Naive thymus-derived CD4-positive, alpha-beta T cell (primary cell): ENCODE measurements at places on chromosomes 3 and 15.

DNA sequence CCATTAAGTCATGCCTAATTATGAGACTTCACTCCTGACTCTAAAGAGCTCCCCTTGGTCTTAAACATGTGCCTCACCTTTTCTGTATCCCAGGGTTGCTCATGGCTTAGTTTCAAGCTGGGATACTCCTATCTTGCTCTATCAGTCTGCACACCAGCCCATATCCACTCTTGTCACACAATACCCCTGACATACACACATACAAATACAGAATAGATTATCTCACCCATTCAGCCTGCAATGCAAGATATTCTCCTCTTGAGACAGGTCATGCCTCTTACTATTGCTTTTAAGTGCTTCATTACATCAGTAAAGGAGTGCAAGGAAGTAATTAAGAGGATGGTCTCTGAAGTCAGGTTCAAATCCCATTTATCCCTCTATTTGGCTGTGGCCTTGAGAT is 587.3 kb downstream of the IGSF11 start:
- no peak overlapping the region for H3K27ac ChIP-seq
- no peaks in the 10 kb centered on the region for H3K36me3 ChIP-seq
- H3K4me3 ChIP-seq, result no peak overlapping the region
- H3K4me1 ChIP-seq, result no peaks in the 10 kb centered on the region

GRCh38 chr15:69539345-69539744 is 86.7 kb downstream of the RPLP1 start:
- H3K4me3 ChIP-seq, result no peak overlapping the region
- H3K27ac ChIP-seq, result no peak overlapping the region
- H3K4me1 ChIP-seq, result no peaks in the 10 kb centered on the region
- no peaks in the 10 kb centered on the region for H3K36me3 ChIP-seq
- no peaks in the 10 kb centered on the region for H3K27me3 ChIP-seq

GRCh38 chr3:152348436-152349177 is 79.9 kb downstream of the MBNL1 start:
- H3K4me3 ChIP-seq, result no peak overlapping the region
- peaks cover 31% of the 10 kb centered on the region for H3K4me1 ChIP-seq
- no peaks in the 10 kb centered on the region for H3K27me3 ChIP-seq
- H3K36me3 ChIP-seq, result peaks cover 4% of the 10 kb centered on the region
- no peak for DNase-seq

DNA sequence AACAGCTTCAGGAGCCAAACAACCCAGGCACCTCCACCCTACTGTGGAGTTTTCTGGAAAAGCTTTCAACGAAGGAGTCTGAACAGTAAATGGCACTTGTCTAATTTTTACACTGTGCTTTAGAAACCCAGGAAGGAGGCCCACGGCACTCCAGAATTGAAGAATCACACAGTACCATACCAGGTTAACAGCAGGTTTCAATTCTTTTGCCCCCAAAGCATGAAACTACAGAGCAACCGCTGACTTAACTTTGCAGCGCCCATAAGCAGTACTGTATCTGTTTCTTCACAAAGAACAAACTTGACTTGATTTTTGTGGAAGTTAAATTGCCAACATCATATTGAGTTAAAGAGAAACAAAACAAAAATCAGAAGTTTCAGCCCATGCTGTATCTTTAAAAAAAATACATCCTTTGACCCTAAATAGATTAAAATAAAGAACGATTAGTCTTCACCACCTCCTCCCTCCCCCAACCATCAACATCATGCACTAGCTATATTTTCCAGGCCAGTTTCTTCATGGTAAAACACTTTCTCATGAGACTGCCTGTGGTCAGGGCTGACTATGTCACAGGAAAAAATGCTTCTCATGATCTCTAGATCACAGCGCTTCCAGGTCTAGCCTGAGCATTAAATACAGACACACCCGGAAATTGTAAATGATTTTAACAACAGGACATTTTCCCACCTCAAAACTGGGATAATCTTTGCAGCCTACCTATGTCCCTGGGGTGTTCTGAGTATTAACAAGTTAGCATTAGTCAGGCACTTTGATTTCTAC is 456.3 kb downstream of the FOXP1 start:
- H3K27me3 ChIP-seq, result no peaks in the 10 kb centered on the region
- H3K27ac ChIP-seq, result peak overlapping the region; percentile 89
- no peaks in the 10 kb centered on the region for H3K36me3 ChIP-seq
- H3K4me3 ChIP-seq, result peak overlapping the region; percentile 71
- DNase-seq, result peak; percentile 33

DNA sequence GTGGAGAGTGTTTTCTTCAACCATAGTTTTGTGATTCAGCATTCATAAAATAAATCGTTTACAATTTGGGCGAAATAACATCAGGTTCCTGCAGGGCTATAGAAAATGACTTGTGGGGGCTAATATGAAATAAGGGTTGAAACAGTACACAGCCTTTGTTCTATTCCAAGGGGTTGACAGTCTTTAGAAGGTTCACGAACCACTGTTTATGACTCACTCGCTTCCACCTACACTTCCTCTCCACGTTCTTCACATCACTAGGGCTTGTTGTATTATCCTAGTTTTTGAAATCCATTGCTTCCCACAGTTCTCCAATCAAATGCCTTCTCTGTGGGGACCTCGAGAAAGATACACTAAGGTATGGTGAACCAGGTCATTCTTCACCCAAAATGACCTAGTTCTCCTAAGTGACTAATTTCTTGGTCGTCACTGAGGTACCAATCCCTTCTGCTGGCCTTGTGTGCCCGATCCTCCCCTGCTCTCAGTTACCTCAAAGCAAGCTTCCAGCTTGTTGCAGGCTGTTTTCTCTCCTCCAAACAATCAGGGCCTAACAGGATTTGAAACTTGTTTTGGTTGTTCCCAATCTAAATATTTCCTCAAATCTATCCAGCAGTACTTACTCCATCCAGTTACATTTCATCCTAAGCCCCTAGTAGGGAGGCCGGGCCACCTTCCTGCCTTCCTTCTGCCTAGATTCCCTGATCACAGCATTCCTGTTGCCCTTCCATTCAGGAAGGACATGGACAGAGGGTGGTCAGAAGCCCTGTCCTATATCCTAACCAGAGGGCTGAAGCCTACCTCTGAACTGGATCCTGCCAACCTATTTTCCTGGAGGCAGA is 23.1 kb upstream of the TBL1XR1 start:
- no peaks in the 10 kb centered on the region for H3K27me3 ChIP-seq
- H3K4me3 ChIP-seq, result no peak overlapping the region
- no peaks in the 10 kb centered on the region for H3K36me3 ChIP-seq
- H3K27ac ChIP-seq, result no peak overlapping the region
- H3K4me1 ChIP-seq, result peaks cover 20% of the 10 kb centered on the region
- DNase-seq, result no peak

- no peaks in the 10 kb centered on the region for H3K27me3 ChIP-seq
- no peaks in the 10 kb centered on the region for H3K4me1 ChIP-seq
- H3K27ac ChIP-seq, result no peak overlapping the region
- no peak for DNase-seq
Observed at GRCh38 chr15:61182946-61183345, 46.2 kb downstream of the RORA start.

DNA sequence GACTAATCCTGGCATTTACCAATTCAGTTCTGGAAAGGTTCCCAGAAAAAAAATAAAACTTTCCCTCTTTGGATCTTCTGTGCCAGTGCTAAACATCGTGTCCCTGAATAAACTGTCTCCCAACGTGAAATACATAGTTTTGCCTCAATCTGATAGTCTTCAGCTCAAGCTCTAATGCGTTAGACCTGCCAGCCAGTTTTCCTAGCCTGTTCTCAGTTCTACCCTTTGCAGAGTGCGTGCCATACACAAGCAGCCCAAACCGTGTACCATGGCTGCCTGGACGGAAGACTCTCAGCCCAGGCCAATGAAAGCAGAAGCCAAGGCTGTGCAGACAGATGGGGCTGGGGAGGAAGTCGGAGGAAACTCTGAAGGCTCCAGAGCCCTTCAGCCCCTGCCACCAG is 11.4 kb upstream of the OCA2 start:
- H3K4me1 ChIP-seq, result peaks cover 5% of the 10 kb centered on the region
- no peak overlapping the region for H3K27ac ChIP-seq
- DNase-seq, result no peak
- H3K4me3 ChIP-seq, result no peak overlapping the region
- no peaks in the 10 kb centered on the region for H3K27me3 ChIP-seq

DNA sequence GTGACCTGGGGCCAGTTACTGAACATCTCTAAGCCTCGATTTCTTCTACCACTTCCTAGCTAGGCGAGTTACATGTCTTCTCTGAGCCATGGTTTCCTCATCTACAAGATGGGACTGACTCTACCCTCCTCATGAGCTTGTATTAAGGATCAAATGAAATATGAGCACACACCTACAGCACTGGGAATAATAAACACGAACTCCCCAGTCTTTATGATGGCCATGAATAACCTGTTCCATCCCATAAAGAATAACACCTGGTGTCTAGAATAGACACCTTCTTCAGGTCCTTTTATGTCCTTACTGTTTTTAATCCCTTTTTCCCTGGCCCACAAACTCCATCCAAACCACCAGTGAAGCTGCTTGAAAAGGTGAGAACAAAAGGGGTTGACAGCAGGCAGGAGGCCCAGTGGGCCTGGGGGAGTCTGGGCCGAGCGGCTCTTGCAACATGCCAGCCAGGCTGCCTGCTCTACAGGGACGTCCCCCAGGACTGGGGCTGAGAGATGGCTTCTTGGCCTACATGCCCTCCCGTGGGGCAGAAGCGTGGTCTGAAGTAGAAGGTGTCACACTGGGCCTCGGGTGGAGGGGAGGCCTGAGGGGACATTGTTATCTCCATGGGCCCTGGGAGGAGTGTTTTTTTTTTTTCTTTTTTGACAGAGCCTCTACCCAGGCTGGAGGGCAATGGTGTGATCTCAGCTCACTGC is 178.2 kb downstream of the RAB11A start:
- H3K27me3 ChIP-seq, result no peaks in the 10 kb centered on the region
- H3K4me1 ChIP-seq, result no peaks in the 10 kb centered on the region
- no peak for DNase-seq
- H3K27ac ChIP-seq, result no peak overlapping the region
- H3K36me3 ChIP-seq, result no peaks in the 10 kb centered on the region
